ENCODE measurements at places on chromosomes 1 and 21.

DNA sequence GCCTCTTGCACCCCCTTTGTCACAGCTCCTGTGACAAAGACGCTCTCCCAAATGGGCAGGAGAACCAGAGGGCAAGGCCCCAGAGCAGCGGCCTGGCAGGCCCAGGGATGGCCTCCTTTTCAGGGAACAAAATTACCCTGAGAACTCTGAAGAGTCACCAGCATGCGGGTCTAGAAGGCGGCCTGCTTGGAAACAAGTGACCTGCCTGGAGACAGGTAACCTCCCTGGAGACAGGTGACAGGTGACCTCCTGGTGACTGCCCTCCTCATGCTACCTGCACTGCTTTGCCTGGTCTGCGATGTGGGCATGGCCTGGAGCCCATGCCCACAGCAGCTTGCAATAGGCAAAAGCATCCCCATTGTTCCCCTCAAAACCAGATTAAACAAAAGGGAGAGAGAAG, 86.5 kb upstream of the ZC3H12A start:
- DNase-seq, result no peak

- DNase-seq, result peak; percentile 62
Observed at GRCh38 chr1:39026051-39026865, at the start of gene NDUFS5. Gene NDUFS5, plus strand, starts transcription at chr1:39026350. Its CDS starts 2,375 bp downstream, at chr1:39028725.

DNA sequence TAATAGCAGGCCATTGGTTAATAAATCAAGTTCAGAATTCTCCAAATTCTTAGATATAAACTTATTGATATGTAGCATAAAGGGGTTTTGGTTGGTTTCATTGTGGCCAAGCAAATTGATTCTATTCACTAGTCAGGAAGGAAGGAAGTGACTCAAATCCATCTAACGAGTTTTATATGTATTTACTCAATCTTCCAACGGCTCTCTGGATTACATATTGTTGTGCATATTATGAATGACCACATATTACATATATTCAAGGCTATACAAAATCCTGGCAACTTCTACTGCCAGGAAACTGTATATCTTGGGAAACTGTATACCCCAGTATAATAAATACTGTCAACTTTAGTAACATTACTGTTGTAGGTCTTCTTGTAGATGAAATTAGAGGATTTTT, 20.1 kb upstream of the PDE4B start:
- no peak for DNase-seq

GRCh38 chr1:28032281-28032680, 56.1 kb downstream of the EYA3 start:
- DNase-seq, result no peak

DNA sequence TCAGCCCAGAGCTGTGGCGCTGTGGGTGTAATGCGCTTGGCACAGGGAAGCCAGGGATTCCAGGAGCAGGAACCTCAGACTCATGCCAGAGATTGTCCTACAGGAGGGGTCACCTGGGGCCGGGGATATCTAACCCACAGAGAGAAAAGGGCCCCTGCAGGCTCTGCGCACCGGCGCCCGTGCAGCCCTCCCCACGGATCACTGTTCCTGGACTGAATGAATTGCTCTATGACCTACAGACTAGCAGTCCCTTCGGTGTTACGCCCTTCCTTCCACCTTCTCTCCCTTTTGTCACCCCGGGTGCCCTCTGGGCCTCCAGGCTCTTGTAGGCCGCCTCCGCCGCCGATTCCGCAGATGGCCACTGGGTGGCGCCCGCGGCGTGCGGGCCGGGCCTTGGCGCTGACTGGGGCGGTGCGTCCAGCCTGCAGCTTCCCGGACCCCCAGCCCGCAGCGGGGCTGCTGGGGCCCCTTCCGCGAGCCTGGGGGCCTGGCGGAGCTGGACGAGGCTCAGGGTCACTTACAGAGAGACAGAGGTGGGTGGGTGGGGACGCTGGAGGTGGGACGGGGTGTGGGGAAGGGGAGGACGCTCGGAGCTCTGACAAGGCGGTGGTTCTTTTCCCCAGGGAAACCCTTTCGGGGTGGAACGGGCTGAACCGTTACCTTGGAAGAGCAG, 101.3 kb downstream of the IER5 start:
- DNase-seq, result peak; percentile 78

DNA sequence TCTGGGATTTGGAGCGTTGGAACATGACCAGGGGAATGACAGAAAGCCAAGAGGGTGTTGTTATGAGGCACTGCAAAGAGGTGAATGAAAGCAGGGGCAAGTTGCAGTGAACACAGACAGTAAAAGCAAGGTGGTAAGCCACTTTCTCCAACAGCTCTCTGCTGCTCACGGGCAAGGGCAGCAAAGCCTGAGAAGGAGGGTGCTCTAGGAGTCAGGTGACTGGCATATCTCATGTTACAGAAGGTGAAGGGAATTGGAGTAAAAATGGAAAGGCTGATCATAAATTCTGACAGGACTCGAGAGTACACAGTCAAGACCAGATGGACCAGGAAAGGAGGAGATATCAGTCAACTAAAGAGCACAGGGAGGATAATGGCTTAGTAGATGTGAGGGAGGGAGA, 14.5 kb downstream of the VAV3 start:
- DNase-seq, result no peak
